CD4-positive, alpha-beta T cell treated with Interleukin-4 for 1 hour (primary cell): ENCODE measurements at places on chromosomes 1 and 21.
A peak's percentile ranks its signal among the peaks of the same experiment; 100 is the strongest.

- peak; percentile 23 for DNase-seq
These were observed 24.3 kb upstream of the EPS8L3 start for GRCh38 chr1:109787845-109788601.

- DNase-seq, result peak; percentile 22
These were observed 416.4 kb downstream of the PTBP2 start for GRCh38 chr1:97137862-97138514.

- no peak for DNase-seq
These were observed 300 bp downstream of the USP24 start for GRCh38 chr1:55214934-55215193.

DNA sequence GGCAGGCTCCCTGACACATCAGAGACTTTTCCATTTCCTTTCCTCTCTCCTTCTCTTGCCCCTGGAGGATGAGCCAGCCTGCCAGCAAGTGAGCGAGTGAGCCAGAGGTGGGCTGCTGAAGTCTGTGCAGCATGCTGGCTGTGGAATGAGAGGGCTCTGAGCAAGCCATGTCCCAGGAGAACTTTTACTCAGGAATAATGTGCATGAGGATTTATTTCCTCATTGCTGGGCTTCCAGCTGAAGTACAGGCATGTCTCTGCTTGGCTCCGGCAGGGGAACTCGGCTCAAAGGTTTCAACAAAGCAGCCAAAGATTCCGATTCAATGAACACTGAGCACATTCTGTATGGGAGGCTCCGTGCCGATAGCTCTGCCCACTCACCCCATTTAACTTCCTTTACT is 43.7 kb downstream of the UBIAD1 start:
- DNase-seq, result no peak

DNA sequence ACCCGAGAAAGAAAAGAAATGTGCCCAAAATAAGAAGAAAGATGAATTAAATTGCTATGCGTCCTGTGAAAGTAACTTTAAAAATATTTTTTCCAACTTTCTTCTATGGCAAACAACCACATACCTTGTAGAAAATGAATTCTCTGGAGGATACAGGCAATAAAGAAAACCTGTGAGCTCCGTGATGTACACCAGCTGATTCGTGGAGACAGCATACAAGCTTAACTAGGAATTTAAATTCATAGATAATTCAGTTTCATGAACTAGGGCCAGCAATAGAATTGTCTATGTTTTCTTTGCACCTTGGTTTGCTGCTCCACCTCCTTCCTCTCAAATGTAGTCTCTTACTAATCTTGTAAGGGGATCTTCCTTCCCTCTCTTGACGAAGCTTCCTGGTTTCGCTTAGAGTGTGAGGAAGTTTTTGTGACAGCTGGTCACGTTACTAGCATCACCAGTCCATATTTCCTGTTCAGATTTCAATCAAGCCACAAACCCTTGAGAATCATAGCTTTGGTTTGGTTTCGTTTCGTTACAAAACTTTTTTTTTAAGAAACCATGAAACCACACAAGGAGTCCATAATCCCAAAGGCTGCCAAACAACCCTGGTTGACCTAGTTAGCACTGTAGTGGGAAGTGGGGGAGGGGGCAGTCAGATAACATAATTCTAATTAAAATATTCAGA is 35.8 kb downstream of the GREM2 start:
- peak; percentile 81 for DNase-seq

GRCh38 chr1:195053478-195053877 is 1554.8 kb downstream of the KCNT2 start:
- DNase-seq, result no peak

DNA sequence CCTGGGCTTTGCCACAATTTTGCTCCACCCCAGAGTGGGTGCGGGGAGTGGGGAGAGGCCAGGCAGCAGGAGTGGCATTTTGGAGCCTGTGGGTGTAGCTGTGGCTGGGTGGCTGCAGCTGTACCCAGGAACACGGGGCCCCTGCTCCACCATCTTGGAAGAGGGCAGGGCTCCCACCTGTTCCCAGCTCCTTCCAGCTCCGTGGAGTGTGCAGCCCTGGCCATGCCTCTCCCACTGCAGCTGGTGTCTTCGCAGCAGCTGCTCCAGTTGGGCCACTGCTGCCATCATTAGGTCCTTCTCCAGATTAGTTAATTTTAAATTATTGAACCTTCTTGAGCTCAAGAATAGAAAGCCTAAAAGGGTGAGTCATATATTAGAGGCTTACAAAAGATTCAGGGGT is 17.6 kb downstream of the FAM20B start:
- DNase-seq, result no peak

DNA sequence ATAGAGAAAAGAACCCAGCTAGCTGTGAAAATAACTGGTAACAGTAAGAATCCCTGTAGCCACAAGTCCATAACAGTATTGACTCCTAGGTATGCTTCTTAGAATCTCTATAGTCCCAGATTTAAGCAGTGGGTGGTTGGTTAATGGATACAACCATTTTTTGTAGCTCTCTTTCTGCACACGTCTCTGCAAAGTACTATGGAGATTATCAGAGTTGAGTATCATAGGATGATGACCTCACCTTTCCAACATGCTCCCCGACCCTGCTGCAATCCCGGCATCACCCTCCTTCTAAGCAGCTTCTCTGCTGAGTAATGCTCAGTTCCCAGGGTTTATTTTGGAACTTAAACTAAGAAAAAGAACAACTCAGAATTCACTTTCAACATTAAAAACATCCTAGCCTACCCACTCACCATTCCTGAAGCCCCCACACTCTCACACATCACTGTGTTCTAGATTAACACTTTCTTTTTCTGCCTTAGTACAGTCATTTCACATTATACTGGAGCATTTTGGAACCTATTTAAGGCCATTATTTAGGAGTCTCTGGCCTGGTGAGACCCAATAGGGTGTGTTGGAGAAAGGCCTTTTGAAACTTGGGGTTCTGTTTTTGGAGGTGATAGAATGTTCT is 2.7 kb downstream of the MLLT11 start:
- DNase-seq, result no peak

- no peak for DNase-seq
These were observed 1866.8 kb downstream of the MRPL39 start for GRCh38 chr21:23740463-23740862.

- no peak for DNase-seq
These were observed 70.4 kb downstream of the DIRAS3 start for GRCh38 chr1:67980028-67980427.

GRCh38 chr1:143718524-143718923 is 253.3 kb downstream of the FAM72C start:
- DNase-seq, result no peak

DNA sequence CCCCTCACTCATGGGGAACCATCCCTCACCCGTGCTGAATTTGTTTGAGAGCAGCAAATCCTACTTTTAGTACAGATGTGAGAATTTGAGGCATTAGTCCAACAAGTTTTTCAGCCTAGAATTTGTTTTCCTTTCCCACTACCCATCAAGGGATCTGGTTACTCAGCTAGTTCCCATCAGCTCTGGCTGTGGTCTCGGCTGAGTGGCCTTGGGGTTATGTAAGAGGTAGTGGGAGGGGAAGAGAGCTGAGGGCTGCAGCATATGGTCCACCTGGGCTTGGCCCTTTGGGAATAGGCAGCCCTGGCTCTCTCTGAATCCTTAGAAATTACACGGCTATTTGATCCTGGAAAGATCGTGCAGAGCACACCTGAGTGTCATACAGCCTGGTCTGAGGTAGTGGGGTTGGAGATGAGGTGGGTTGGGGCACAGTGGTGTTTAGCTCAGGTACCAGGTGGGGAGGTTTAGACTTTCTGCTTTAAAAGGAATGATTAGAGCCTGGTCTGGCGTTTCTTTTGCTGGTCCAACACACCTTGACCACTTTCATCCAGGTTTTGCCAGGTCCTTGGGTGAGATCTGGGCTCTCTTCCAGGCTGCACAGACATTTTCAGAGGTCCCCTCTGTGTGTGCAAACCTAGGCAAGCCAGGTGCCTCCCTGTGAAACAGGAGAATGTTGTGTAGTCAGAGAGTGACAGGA is 4.2 kb downstream of the GSTM4 start:
- DNase-seq, result no peak

DNA sequence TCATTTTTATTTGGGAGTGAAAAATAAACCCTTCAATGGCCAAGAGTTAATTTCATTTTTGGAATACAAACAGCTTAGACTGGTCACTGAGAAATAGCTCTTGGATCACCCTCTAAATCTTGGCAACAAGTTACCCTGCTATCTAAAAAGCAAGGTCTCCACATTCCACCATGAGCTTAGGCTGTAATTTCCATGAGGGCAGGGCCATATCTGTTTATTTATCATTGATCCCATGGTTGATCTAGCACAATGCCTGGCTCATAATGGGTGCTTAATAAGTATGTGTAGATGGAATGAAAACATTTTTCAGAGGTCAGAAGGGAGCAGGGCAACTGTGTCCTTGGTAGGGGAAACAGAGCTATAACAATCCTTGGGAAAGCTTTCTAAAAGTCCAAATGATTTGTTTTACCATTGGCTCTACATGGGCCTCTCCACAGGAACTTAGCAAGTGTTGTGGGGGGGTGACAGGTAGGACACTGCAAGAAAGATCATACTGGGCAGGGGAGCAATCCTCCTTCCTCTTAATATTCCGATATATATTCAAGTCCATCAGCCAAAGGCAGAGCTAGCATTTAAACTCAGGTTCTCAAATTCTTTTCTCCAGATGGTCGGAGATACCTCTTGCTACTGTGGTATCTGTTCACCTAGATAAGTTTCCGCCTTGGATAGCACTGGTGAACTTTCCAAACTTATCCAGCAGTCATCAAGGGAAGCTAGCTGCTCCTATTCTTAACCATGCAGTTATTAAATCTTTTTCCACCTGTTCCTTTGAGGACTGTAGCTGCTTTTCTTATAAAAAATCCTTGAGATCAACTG is 53.1 kb upstream of the PTCH2 start:
- DNase-seq, result no peak

DNA sequence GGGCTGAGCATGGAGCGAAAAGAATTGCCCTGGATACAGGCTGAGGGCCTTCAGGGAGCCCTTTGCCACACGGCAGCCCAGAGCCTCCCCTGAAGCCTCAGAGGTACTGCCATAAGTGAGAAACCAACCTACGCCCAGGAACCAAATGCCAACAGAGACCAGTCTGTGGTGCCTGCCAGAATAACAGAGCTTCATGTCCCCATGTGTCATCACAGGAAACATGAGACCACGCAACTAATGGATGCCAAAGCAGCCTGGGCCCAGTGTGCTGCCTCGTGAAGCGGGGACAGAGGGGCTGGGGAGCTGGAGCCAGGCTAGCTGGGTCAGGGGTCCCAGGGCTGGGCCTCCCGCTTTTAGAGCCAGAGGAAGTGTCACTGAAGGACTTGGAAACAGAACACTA is 18.7 kb upstream of the STUM start:
- no peak for DNase-seq

- no peak for DNase-seq
These were observed 119.8 kb upstream of the PTGFR start for GRCh38 chr1:78370779-78371482.

DNA sequence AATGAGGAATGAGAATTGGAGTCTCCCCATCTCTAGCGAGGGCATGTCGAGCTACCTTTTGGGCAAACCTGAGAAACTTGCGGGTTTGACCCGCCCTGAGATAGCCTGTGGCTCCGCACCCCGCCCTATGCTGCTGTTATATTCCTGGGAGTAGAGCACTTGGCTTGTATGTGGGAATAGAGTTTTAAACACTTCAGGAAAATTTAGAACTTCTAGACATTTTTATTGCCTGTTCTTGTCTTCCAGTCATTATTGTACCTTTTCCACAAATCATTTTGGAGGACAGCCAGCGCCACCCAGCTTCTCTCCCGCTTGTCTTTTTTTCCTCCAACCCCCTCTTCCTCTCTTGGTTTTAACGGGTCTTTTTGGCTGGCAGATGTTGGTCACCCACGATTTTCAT is 738 bp downstream of the GNPAT start:
- DNase-seq, result no peak

DNA sequence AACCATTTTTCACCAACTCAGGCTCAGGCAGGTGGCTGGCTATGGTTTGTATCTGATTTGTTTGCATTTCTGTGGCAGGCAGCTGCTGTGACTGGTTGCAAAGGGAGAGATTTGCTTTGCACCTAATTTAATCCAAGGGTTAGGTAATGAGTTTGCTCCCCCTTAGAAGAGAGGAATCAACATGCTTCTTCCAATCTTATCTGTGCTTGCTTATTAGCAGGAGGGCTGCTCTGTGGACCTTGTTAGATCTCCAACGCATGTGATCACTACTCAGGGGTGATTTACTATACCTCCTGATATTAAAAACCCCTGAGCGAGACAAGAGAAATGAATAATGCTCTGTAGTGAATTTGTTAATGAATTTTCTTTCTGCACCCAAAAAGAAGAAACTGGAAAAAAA is 20.5 kb downstream of the OLFML3 start:
- DNase-seq, result no peak

DNA sequence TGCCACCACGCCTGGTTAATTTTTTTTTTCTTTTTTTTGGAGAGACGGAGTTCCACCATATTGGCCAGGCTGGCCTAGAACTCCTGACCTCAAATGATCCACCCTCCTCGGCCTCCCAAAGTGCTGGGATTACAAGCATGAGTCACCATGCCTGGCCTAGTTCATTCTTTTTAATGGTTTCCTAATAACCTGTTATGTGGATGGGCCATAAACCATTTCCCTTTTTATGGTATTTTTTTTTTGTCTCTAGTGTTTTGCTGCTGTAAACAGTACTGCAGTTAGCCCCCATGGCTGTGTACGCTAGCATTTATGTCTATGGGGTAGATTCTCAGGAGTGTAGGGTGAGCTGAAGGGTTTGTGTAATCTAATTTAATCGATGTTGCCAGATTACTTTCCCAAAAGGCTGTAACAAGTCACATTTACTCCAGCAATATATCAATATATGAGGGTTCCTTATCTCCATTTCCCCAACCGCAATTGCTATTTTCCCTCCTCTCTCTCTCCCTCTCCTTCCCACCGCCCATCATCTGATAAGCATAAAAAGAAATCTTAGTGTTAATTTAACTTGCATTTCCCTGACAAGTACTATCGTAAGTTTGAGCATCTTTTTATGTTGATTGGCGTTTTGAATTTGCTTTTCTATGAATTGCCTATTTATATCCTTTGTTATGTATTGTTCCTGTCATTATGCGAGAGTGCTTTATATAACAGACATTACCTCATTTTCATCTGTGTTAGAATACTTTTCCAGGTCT is 28.7 kb downstream of the RCSD1 start:
- no peak for DNase-seq

- DNase-seq, result peak; percentile 83
These were observed 12.7 kb downstream of the TFF2 start for GRCh38 chr21:42337830-42338728.

- DNase-seq, result no peak
These were observed 20.7 kb upstream of the CLIC4 start for GRCh38 chr1:24724345-24725208.

GRCh38 chr1:226402739-226403165 is 5.1 kb downstream of the PARP1 start:
- DNase-seq, result no peak

GRCh38 chr1:156590326-156591180 is 1.0 kb upstream of the NAXE start:
- no peak for DNase-seq

GRCh38 chr1:24870551-24871195 is 59.4 kb downstream of the RUNX3 start:
- no peak for DNase-seq
